ELF-1 (cell line): ENCODE measurements at places on chromosomes 6 and 20.

DNA sequence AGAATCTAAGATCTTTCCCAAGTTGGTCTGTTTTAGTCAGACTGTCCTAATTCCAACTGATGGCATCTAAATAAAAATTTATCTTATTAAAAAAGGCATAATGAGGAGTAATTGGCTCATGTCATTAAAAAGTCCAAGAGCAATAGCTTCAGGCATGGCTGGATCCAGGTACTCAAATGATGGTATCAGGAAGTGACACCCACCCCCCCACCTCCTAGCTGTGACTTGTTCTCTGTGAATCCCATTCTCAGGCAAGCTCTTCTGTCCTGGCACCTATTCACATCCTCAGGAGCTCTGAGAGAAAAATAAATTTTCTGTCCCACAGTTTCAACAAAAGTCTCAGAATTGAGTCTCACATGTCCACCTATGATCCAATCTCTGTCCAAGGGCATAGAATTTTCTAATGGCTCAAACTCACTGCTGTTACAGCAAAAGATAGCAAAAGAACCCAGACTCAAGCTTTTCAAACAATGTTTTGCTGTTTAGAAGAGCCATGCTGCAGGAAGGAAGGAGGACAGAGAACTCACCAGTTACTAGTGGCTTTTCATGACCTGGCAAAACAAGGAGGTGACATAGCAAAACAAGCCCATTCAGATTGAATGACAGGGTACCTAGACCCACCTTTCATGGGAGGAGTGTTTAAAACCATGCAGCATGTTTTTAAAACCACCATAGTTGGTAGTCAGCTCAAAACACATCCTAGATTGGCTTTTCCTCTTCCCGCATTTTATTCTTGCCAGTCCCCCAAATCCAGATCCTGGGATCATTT lies 496.1 kb downstream of the PREX1 start:
- DNase-seq, result peak; percentile 43

DNA sequence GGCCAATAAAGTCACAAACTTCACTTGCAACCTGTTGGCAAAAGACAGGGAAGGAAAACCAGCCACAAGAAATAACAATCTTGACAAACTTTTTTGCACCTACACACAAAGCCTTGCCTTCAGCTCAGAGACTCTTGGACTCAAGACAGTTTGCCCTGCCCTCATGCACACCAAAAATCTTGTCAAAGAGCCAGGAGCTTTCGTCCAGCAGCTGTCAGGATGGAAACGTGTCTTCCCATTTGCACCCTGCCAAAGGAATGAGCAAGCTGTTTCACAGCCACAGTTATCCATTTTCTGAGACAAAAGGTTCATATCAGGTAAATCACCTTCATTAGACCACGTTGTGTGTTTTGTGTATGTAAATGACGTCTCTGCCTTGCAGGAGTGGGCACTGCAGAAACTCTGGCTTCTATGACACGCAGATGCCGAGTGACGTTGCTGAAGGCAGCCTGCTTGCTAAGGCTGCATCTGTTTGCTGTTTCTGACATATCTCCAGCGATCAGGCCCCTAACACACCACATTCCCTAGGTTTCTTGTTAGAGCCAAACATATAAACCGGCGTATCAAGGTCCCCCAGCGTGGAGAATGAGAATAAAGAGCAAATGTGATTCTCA lies 193.4 kb downstream of the SYNDIG1 start:
- DNase-seq, result no peak

DNA sequence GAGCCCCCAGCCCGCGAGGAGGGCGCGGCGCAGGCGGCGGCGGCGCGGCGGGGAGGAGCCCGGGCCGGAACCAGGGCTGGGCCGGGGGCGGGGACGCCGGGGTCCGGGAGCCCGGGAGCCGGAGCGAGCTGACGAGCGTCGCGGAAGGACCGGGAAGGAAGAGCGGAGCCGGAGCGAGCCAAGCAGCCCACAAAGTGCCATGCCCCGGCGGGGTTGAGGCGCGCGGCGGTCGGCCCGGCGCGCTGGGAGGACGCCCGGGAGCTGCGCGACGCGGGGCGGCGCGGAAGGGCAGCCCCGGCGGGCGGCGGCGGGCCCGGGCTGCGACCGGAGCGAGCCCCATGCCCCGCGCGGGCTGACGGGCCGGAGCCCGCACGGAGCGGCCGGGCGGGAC lies 289 bp downstream of the FOXP4 start:
- no peak for DNase-seq

- no peak for DNase-seq
Observed at GRCh38 chr6:170041526-170041925, 249.4 kb downstream of the DLL1 start.

DNA sequence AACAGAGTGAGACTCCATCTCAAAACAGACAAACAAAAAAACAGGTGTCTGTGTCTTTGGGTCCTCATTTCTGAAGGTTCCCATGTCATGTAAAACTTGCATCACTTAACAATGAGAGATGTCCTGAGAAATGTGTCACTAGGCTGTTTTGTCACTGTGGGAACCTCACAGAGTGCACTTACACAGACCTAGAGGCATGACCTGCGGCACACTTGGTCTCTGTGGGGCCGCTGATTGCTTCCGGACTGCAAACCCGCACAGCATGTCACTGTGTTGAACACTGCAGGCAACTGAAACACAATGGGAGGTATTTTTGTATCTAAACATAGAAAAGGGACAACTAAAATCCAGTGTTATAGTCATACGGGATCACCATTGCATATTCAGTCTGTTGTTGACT lies 42.3 kb upstream of the TMEM181 start:
- DNase-seq, result peak; percentile 36

GRCh38 chr6:128659878-128660622 lies 139.7 kb upstream of the PTPRK start:
- no peak for DNase-seq

DNA sequence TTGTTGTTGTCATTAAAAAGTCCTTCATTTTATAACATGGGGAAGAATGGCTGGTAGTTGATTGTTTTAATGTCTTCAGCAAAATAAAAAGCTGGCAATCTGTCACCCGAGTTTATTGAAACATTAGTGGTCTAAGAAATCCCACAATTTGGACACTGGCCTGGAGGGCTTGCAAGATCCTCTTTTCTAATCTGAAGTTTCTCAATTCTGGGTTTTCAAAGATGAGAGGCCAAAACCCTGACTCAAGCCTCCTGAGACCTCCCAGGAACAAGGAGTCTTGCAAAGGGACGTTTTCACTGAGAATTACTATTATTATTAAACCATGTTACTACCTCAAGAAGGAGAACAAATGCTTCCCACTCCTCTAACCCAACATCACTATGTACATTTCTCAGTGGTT lies 19.5 kb downstream of the MAP1LC3A start:
- DNase-seq, result no peak

- no peak for DNase-seq
Observed at GRCh38 chr6:24506814-24507520, 12.2 kb downstream of the ALDH5A1 start.

GRCh38 chr6:51468704-51469103 lies 618.7 kb downstream of the PKHD1 start:
- no peak for DNase-seq

- DNase-seq, result peak; percentile 30
Observed at GRCh38 chr6:131029626-131030297, 33.3 kb downstream of the EPB41L2 start.

DNA sequence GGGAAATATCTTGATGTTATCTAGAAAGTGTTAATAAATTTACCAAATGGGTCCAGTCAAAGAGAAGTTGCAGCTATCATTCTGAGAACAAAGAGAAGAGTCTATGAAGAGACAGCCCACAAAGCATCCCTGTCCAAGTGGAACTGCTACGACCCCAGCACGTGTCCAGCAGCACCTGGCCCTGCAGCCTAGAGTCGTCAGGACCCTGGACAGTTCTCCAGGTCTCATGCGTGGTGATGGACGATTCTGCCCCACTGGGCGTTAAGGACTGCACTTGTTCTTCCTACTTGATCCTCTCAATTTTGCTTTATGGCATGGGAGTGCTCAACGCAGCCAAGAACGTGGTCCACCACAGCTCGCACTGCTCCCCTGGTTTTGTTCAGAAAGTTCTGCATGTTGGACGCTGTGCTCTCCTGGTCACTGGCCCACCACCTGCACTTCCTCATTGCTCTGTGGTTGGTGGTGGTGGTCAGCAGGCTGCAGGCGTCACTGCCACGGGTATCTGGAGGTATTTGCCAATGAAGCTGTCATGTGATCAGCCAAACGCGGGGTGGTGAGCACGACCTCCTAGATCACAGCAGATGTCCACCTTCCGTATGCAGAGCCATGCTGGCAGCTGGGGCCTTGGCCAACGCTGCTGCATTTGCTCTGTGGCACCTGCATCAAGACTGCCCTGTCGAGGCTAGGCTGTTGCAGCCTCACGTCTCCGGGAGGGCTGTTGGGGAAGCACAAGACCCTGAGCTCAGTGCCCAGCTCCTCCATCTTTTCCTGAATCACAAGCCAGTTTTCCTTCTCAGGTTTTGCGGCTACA lies 356.4 kb downstream of the CDH4 start:
- peak; percentile 62 for DNase-seq

- DNase-seq, result no peak
Observed at GRCh38 chr6:73792738-73793137, 96.7 kb downstream of the CD109 start.

GRCh38 chr20:20138301-20139064 lies 86.2 kb downstream of the CFAP61 start:
- DNase-seq, result no peak

- DNase-seq, result no peak
Observed at GRCh38 chr20:32034581-32035425, 17.2 kb upstream of the HCK start.

- no peak for DNase-seq
Observed at GRCh38 chr6:102051720-102052119, 658.2 kb downstream of the GRIK2 start.

DNA sequence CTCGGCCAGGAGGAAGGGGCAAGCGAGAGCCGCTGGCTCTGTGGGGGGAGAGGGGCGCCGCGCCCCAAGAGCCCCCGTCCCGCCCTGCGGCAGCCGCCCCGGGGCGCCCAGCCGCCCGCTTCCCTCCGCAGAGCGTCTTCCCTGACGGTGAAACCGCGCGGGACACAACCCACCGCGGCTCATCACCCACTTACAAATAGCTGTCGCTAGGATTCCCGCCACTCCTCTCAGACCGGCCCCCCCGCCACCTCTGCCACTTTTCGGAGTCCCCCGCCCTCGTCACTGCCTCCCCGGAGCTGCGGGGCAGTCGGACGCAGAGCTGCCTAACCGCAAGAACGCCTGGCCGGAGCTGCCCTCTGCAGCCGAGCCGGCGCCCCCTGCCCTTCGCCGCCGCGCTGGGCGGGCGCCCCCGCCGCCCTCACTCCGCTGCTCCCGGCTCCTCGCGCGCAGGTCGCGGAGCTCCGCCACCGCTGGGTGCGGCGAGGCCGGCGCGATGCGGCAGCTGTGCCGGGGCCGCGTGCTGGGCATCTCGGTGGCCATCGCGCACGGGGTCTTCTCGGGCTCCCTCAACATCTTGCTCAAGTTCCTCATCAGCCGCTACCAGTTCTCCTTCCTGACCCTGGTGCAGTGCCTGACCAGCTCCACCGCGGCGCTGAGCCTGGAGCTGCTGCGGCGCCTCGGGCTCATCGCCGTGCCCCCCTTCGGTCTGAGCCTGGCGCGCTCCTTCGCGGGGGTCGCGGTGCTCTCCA lies at the start of gene SLC35D3:
Gene SLC35D3 (plus strand): TSS at position 366 of the 749 bp plus-strand sequence. CDS start 128 bp downstream, at position 494.
- peak; percentile 52 for DNase-seq

DNA sequence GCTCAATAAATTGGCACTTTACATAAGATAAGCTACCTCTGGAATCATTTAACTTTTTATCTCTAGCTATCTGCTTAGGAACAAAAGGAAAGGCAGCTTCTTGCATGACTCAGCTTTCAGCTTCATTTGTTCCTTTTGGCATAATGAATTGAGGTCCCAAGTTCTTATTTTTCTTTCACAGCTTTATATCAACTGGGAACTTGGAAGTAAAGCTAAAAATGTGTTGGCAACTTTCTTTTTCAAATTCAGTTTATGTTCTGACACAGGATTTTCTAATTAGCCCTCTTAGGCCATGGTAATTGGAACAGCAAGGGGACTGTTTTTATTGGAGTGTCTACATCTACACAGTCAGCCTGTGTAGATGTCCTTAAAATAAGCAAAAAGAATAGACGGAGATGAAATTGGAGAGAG lies 55.2 kb upstream of the MRAP2 start:
- no peak for DNase-seq

DNA sequence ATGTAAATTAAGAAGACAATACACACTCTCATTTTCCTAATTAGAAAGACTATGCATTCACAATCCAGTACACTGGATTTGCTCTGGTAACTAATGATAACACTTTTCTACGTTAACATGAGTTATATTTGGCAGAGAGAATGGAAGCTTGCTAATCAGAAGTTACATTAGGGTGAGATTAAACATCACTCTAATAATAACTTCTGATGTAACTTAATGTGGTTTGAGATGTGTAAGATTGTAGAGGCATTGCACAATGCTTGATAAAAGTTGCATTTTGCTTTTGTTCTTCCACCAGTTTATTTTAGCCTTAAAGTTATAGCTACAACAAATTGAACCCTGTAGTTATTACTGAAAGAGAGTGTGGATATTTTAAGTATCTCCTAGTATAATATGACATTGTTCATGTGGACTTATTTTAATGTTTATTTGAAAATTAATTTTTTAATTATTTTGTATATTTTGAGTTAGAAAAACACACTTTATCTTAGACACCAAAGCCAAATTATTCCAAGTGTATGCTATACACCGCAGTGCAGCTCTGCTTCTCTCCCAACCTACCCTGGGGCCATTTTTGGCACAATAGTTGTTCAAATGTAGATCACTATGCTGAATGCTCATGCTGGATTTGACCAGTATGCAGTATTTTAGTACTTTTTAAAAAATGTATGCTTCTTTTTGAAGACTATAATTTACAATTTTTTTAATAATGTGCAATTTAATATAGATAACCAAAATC lies 143.2 kb downstream of the SLC16A10 start:
- DNase-seq, result no peak

- peak; percentile 62 for DNase-seq
Observed at GRCh38 chr20:10508468-10509251, 73.6 kb downstream of the SLX4IP start.

DNA sequence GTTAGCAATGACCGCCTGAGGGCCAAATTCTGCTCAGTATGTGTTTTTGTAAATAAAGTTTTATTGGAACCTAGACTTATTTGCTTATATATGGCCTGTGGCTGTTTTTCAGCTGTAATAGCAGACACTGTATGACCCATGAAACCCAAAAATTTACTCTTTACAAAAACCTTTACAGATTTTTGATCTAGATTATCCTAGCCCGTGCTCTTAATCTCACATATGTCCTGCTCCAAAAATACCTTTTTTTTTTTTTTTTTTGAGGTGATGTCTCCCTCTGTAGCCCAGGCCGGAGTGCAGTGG lies 148.0 kb upstream of the ZNF217 start:
- DNase-seq, result no peak

GRCh38 chr6:119426619-119427018 lies 77.1 kb upstream of the MAN1A1 start:
- DNase-seq, result no peak

GRCh38 chr6:14381829-14382677 lies 264.5 kb downstream of the CD83 start:
- no peak for DNase-seq

DNA sequence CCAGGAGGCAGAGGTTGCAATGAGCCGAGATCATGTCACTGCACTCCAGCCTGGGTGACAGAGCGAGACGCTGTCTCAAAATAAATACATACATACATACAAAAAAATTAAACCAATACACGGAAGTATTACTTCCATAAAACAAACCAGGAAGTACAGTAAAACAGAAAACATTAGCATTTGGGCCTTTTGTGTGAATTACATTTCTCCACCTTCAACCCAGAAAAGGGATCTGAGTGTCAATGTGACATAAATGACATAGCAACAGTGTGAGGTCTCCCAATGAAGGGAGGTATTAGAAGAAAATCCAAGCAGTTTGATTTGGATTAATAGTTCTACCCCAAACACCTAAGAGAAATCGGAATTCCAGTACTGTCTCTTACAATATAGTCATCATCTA lies 10.1 kb downstream of the CSNK2A1 start:
- DNase-seq, result no peak

GRCh38 chr20:48359692-48360341 lies 468.0 kb downstream of the PREX1 start:
- DNase-seq, result peak; percentile 57
